ENCODE measurements at places on chromosomes 1 and 21.

GRCh38 chr1:36432616-36433015 lies 17.6 kb downstream of the OSCP1 start:
- no peak for DNase-seq

DNA sequence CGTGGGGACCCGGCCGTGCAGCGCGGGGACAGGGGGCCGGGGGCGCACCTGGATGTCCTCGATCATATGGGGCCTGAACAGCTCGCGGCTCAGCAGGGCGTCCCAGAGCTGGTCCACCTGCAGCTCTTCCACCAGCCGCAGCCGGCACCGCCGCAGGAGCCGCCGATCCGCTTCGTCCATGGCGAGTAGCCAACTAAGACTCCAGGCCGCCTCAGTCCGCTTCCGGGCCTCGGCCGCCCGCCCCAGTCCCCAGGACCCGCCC lies at the start of gene CASP9:
Gene CASP9 (minus strand): TSS at position 195 of the 262 bp plus-strand sequence. CDS start 15 bp downstream, at position 180.
- no peak for DNase-seq

- DNase-seq: no peak
Observed at GRCh38 chr1:211348547-211348946, 21.9 kb downstream of the TRAF5 start.

DNA sequence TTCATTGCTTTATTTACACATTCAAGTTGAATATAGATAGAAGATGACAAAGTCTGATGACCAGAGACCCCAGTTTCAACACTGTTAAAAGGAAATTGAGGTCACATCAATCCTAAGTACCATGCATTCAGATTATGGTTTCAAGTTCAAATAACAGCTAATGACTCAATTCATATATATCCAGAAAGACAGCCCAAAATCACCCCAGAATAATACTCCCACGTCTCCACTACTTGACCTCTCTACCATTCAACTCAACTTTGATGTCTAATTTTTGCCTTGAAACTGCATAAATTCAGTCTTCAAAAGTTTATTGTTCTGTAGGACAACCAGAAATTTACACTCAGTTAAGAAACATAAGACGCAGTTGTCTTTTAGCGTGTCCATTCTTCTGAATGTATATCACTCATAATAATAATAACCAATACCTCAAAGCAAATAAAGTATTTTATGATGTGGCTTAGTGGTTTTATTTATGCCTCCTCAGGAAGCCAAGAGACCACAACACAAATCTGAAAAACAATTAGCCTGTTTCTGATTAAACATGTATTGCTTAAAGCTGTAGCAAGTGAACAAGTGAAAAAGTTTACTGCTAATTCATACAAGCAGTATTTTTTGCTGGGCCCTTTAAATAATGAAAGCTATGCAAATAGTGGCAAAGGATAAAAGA lies 569.0 kb downstream of the LTN1 start:
- no peak for DNase-seq

- no peak for DNase-seq
Observed at GRCh38 chr1:20250340-20250989, 40.2 kb upstream of the VWA5B1 start.

GRCh38 chr1:236185687-236186086 lies 43.3 kb downstream of the GPR137B start:
- no peak for DNase-seq

DNA sequence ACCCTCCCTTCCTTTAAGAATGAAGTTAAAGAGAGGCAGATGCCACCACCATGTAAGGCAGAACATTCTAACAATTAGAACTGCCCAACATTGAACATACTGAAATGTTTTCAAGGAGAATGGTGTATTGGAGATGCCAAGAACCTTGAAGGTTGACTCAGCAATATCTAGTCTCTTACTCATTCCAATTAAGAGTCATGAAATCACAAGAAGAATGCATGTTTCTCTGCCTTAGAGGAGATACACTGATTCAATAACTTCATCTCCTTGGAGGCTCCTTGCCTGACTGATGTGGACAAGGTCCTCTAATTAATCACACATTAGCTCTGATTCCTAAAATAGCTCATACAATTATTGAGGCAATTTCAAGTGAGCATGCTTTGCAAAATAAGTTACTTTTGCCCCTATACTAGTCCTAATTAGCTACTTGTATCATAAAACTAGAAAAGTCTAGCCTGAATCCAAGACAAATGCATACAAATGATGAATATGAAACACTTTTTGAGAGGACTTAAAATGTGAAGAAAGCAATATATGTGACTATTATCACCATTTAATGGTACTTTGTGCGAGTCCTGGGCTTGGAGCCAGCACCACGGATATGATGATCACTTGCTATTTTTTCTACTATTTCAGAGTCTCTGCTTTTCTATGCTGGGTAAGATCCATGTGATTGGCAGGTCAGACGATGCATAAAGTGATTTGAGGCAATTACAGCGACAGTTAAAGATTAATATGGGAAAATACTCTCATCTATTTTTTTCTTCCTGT lies 114.5 kb downstream of the DSCAM start:
- no peak for DNase-seq

DNA sequence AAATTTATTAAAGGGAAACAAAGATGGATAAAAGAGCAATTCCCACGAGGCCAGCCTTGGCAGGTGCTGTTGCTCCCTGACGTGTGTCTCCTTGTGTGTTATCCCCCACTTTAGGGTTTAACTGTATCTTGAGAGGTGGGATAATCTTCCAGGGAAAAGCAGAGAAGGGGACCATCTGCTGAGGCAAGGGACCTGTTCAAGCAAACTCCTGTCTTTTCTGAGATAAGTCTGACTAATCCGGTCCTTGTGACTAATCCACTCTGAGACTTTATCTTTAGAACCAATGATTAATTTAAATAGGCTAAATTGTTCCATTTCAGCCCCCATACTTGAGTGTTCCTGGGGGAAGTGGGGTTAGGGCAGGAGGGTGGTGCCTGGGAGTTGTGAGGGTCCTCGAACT lies 163.6 kb downstream of the CAMTA1 start:
- DNase-seq: no peak

DNA sequence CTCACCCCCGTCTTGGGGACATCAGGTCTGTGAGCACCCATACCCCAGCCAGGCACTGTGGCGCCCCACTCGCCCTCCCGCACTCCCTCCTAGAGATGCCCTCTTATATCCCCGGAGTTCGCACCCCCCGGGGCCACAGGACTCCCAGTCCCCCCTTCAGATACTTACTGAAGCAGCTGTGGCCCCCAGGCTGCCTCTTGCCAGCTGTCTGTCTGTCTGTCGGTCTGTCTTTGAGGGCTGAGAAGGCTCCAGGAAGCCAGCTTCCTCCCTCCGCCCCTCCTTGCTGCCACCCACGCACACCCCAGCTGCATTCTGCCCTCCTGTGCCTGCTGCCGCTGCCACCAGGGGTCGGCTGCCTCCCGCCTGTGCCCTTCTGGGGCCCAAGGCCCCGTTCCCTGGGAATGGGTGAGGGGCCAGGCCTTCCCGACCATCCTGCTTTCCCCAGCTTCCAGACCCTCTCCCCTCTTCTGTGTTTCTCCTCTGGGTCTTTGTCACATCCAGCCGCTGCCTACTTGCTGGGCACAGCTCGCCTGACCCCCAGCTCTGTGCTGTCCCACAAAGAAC lies at the start of gene PTPN7:
Gene PTPN7 (minus strand): TSS at position 226 of the 564 bp plus-strand sequence. CDS start 1,200 bp downstream, outside the sequence.
- DNase-seq: no peak

GRCh38 chr1:36941316-36941978 lies 92.9 kb downstream of the GRIK3 start:
- DNase-seq: no peak

GRCh38 chr1:17168091-17168876 lies 36.6 kb upstream of the PADI1 start:
- no peak for DNase-seq

- no peak for DNase-seq
Observed at GRCh38 chr21:22965455-22966135, 1967.4 kb downstream of the NCAM2 start.

DNA sequence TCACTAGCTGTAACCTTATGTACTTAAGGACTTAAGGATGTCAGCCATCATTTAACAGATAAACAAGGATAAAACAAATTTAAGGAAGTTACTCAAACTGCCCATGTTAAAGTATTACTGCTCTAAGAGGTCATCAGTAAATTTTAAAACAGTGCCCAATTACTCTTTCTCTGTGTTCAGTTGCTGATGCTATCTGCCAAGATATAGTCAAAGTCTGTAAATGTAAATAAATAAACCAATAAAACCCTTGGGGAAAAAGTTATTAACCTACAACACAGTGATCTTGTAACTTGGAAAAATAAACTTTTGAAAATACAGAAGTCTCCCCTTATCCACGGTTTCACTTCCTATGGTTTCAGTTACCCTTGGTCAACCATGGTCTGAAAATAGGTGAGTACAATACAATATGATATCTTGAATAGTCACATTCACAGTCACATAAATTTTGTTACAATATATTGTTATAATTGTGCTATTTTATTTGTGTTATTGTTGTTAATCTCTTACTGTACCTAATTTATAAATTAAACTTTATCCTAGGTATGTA lies 501.8 kb downstream of the LMO4 start:
- no peak for DNase-seq

- no peak for DNase-seq
Observed at GRCh38 chr1:239763850-239764249, 327.8 kb upstream of the FMN2 start.

DNA sequence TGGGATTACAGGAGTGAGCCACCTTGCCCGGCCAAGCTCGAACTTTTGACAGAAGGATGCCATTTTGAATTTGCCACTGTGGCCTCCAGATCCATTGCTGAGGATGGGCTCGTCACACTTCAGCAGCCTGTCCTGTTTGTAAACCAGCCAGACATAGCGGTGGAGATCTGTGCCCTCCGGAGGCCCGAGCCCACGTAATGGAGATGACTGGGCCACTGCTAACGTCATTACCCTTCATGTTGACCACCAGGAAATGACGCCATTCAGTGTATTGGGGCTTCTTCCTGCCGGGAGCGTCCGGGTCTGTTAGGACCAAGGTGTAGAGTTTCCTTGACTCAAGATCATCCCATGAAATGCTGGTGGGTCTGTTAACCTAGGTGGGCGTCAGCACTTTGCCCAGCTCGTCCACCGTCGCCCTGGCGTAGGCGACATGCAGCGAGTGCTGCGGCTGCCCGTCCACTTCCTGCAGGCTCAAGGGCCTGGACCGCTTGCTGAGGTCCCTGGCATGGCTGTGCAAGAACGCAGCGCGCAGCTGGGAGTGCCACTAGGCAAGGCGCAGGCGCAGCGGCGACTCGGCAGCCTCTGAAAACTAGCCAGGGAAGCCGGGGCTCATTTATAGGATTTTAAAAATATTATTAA lies 40.8 kb downstream of the PTPRC start:
- no peak for DNase-seq

DNA sequence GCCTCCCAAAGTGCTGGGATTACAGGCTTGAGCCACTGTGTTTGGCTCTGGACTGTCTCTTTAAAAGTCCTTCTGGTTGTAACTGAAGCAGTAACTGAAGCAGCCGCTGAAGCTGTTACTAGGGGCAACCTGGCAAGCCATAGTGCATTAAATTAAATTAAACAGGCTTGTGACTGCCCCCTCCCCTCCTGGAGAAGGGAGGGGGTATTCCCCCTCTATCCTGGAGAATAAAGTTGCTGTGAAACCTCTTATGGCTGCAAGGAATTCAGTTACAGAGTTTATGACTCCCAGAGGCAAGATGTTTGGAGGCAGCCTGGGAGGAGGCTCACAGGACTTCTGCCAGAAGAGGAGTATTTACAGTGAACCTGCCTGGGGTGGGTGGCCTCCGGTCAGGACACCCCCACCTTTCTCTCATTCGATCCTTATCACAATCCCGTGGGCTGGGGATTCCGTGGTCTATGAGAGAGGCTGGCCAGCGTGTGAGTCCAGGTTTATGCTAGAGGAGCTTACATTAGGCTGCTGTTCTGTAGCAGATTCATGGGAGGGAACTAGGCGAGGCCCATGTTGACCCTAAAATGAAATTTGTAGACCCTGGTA lies 8.3 kb downstream of the TTC22 start:
- DNase-seq: no peak

DNA sequence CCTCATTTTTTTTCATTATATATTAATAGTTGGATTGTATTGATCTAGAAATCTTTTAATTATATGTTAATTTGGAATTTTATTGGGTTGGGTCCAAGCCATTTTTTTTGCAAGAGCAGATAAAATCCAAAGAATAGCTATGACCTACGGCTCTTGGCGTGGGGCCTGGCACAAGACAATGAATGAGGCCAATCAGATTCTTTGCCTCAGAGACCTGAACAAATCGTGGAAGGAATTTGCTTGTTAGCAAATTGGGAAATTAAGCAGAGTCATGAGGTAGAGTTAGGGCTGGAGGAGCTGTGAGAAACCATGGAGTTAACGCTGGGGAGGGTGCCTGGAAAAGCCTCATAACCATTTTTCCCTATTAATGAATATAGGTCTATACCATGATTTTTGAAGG lies 40.1 kb downstream of the CAMSAP2 start:
- no peak for DNase-seq

- DNase-seq: no peak
Observed at GRCh38 chr1:204574865-204575163, 58.6 kb downstream of the MDM4 start.

DNA sequence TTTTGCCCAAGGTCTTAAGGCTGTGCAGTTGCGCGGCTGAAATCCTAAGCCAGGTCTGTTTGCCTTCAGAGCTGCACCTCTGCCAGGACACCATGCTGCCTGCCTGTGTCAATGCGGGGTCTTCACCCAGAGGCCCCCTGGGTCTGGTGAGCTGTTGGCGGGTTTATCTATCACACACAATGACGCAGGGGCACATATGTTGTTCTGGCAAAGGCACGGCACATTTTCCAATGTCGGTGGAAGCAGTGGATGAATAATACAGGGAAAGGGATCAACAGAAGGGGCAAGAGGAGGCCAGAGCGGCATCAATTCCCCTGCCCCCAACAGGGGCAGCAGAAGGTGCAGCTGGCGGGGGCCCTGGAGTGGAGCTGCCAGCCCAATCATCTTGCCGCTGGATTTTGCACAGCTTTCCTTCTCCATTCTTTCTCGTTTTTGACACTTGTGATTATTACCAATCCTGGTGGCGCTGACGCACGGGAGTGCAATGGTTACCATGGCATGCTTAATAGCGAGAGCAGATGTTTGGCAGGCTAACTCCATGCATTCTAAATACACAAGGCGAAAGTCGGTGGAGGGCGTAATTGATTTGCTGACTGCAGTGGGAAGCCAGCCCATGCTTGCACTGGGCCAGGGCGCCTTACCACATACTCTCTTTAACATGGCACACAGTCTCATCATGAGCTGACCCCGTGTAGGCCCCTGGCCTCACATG lies 45.8 kb upstream of the CYP2J2 start:
- DNase-seq: no peak

- DNase-seq: peak; percentile 99
Observed at GRCh38 chr21:46324390-46325072, 575 bp downstream of the PCNT start.

- DNase-seq: no peak
Observed at GRCh38 chr1:214318356-214318755, 37.4 kb downstream of the SMYD2 start.

DNA sequence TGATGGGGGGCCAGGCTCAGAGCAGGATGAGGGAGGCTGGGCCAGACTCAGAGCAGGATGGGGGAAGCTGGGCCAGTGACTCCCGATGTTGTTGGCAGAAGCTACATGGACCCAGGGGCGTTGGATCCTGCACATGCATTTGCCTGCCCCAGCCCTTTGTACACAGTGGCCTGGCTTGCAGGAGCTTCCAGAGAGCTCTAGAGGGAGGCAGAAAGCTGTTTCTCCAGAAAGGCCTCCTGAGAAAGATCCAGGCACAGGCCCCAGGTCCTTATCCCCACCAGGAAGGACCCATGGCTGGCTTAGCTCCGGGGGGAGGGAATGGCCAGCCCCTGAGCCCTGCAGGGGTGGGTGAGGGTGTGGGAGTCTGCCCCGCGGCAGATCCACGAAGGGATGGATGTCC lies 106.6 kb upstream of the ACTRT2 start:
- no peak for DNase-seq

Data from HEK293T (cell line).